COR-L47 (cell line): ENCODE measurements at places on chromosomes 12 and 14.

DNA sequence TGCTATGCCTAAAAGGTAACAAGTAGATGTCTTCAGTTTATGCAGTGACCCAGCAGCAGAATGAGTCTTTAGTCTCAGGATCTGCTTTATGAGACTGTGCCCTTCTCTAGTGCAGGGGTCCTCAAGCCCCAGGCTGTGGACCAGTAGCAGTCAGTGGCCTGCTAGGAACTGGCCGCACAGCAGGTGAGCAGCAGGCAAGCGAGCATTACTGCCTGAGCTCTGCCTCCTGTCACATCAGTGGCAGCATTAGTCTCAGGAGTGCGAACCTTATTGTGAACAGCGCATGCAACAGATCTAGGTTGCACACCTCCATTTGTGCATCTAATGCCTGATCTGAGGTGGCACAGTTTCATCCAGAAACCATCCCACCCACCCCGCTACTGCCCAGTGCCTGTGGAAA lies 38.4 kb downstream of the LRP6 start:
- no peak for DNase-seq

DNA sequence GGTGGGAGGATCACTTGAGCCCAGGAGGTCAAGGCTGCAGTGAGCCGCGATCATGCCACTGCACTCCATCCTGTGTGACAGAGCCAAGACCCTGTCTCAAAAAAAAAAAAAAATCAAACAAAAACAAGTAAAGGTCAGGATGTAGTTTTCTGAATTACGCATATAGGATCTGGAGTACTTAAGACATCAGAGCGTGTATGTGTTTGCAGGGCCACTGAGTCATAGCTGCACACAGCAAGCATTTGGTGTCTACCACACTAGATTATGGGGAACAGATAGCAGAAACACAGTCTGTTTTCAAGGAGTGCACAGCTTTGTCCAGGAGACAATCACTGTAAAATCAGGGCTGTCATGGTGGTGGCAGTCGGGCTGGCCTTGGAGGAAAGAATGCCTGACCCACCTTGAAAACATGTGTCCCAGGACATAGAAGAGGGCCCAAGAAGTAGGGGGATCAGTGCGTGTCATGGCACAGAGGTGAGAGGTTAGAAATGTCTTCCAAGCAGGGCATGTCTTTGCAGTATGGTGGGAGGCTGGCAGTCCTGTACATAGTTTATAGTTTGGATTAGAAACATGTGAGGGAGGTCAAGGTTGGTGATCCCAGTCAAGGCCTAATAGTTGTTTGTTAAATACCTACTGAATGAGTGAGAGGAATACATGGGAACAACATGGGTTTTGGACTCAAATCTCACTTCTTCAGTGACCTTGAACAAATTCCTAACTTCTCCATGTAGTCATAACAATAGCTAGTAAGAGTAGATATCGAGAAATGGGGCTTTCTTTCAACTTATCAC lies 23.6 kb upstream of the C12orf71 start:
- no peak for DNase-seq

- DNase-seq = no peak
These were observed 3.1 kb downstream of the SMOC1 start for GRCh38 chr14:69882116-69882864.

DNA sequence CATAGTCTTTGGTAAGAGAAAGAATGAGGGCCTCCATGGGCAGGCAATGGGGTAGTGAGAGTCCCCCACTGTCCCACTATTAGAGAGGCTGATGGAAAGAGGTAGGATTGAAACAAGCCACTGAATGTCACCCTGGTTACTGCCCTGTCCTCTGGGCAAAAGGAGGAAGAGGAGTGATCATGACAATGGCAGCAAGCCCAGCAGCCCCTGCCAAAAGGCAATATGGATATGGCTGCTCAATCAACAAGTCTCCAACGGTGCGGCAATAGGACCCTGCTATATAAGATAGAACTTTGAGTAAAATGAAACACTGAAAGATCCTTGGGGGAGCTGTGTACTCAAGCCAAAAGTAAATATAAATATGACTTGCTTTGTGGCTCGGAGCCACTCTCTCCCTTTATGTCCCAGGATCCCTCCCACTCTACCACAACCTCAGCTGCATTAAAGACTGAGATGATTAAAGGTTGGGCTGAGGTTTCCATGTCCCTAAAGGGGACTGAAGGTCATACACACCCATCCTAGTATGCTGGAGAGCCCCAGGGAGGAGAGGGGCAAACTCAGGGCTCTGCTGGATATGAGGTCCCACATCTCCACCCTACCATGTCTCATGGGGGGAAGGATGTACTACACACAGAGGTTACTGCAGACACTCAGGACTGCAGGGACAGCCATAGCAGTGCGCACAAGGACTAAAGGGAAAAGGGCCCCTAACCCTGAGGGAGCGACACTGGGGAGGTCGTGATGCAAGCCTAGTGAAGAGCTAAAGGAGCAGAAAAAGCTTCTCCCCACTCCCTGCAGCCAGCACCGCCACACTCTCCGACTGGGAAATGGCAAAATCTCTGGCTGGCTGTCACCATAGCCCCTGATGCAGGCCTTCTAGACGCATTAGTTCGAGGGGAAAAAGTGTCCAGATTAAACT lies 5.9 kb downstream of the POMT2 start:
- DNase-seq = peak; percentile 55

- peak; percentile 70 for DNase-seq
These were observed 46.1 kb downstream of the CYP46A1 start for GRCh38 chr14:99729991-99730875.

GRCh38 chr12:94557746-94558295 lies 92.5 kb downstream of the TMCC3 start:
- DNase-seq = no peak

GRCh38 chr12:57759360-57759980 lies 4.6 kb downstream of the MARCHF9 start:
- DNase-seq = peak; percentile 14

DNA sequence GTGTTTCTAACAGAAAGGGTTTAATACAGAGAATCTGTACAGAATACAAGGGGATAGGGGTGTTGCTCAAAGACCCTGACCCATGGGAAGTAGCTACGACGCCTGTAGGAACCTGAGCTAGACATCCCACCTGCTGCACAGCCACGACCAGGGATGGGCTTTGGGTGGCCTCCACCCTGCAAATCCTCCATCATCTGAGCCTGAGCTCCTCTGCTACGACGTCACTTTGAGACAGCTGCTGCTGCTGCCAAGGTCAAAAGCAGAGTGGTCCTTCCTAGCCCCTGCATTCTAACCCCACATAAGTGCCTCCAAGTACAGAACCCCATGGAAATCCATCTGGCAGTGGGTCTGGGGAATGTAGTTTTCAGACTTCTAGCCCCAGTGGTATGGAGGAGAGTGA lies 43.8 kb downstream of the JAG2 start:
- no peak for DNase-seq

GRCh38 chr12:26340649-26341048 lies 145.3 kb downstream of the SSPN start:
- no peak for DNase-seq
